ENCODE measurements at places on chromosomes 11 and 22.

- DNase-seq, result no peak
Measured at GRCh38 chr11:9745411-9746211, 81.7 kb downstream of the SWAP70 start.

DNA sequence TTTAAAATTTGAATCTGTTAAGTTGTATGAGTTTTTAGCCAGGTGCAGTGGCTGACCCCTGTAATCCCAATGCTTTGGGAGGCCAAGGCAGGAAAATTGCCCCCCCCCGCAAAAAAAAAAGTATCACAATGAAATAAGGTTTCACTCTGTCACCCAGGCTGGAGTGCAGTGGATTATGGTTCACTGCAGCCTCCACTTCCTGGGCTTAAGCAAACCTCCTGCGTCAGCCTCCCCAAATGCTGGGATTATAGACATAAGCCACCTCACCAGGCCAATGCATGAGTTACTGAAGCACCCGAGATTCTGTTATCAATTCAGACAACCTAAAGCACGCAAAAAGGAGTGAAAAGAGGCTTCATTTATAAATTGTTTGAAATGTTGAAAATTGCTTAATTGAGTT lies 2.4 kb upstream of the CHID1 start:
- DNase-seq, result no peak

GRCh38 chr11:44387825-44388224 lies 77.9 kb upstream of the ALX4 start:
- no peak for DNase-seq

GRCh38 chr22:36471341-36471821 lies 10.1 kb downstream of the TXN2 start:
- no peak for DNase-seq

GRCh38 chr22:35742342-35743100 lies 24.8 kb downstream of the APOL5 start:
- DNase-seq, result no peak

GRCh38 chr11:63032457-63032856 lies 16.8 kb upstream of the SLC22A8 start:
- DNase-seq, result no peak

GRCh38 chr22:32617271-32617670 lies 142.7 kb downstream of the FBXO7 start:
- no peak for DNase-seq

DNA sequence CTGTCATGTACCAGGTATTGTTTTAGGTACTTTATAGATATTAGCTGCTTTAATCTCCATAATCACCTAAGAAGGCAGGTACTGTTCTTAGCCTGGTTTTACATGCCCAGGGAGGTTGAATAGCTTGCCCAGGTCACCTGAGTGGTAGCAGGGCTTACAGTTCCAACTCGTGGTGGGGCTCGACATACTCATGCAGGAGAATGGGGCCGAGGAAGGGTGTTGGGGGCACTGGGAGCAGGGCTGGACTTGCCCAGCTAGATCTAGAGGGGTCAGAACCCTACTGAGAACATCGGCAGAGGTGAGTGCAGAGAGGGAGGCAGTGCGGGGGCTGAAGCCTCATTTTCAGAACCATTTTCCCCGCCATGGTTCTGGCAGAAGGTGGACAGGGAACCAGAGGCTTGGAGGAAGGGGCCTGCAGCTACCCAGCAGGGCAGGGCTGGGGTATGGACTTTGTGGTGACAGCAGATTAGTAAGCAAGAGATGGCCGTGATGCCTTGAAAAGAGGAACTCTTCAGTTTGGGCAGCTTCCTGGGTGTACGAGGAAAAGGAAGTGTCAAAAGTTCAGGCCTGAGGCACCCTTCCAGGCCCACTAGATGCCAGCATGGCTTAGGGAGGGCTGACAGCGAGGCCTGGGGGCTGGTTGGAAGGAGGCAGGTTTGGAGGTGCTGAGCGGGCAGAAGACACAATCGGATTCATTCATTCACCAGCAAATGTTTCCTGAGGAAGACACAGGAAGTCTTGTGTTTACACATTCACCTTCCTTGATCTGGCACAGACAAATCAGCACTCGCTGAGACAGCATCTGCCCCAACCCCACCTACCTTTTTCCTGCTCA lies 54.7 kb upstream of the LYVE1 start:
- DNase-seq, result no peak

- DNase-seq, result no peak
Measured at GRCh38 chr11:2088746-2089535, 50.2 kb downstream of the IGF2 start.

DNA sequence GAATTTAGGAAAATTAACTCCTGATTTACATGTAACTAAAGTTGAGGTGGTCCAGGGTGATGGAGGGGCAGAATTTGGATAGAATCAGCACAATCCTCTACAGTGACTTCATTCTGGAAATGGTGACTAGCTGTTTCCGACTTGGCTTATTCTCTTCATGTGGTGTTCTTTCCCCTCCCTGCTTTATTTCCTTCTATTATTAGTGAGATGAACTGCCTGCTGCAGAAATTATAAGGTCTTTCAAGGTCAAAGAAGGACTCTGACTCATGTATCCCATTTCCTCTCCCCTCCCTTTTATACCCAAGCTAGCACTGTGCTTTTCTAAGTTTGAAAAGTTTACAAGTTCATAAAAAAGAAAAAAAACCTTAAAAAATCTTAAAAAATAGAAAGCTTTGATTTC lies 12.2 kb upstream of the MRPL17 start:
- no peak for DNase-seq

- no peak for DNase-seq
Measured at GRCh38 chr11:13225038-13226001, 52.3 kb upstream of the BMAL1 start.

DNA sequence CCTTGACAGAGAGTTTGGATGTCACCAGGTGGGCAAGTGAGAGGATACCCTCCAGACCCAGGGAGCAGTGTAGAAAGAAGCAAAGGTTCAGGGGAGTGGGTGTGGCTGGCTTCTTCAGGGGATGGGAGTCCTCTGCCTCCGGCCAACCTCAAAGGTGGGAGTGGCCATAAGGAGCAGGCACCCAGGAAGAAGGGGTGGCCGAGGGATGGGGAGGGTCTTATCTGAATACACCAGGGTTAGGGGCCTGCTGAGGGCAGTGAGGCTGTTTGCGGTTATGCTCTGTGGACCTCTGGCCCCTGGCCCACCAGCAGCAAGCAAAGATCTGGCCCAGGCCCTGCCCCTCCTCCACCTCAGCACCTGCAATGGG lies 6.2 kb downstream of the NFAM1 start:
- no peak for DNase-seq

- DNase-seq, result no peak
Measured at GRCh38 chr11:12772324-12772723, 98.1 kb downstream of the TEAD1 start.

DNA sequence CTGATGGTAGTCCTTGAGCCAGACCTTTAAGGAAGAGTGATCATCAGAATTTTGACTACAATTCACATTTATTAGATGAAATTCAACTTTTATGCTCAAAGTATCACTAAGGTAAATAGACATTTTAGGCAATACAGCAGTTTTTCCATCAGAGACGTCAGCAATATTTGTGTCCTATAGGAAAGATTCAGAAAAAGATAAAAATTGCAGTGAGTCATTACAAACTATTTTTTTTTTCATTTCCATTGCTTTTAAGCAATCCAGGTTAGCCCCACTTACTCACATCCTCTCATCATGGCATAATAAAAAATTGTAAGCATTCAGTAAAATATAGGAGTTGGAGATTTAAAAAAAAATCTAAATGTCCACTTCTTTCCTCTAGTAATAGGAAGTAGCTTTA lies 46.9 kb downstream of the MSANTD4 start:
- no peak for DNase-seq

GRCh38 chr11:827897-828192 lies at the start of gene CRACR2B:
Gene CRACR2B, plus strand, starts transcription at chr11:827919. Its CDS starts 689 bp downstream, at chr11:828608.
- no peak for DNase-seq

DNA sequence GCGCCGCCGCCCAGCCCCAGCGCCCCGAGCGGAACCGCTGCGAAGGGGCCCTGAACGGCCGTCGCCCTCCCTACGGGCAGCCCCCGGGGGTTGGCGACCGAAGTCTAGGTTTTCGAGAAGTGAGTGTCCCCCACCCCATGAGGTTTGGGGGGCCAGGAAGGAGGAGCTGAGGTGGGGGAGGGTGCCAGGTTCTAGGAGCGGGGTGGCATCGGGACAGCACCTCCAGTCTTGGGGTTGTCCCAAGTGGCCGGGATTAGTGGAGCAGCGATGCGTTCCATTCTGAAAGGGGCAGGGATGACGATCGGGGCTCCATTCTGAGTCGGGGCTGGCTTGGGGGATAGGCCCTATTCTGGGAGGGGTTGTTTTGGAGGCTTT lies 408 bp downstream of the PPP2R5B start:
- DNase-seq, result peak; percentile 72

- no peak for DNase-seq
Measured at GRCh38 chr11:130246738-130247137, 68.0 kb downstream of the ZBTB44 start.

- no peak for DNase-seq
Measured at GRCh38 chr11:37710031-37710430, 1112.0 kb upstream of the RAG2 start.

- no peak for DNase-seq
Measured at GRCh38 chr11:130737041-130737830, 179.0 kb downstream of the SNX19 start.

Data from SK-N-SH (cell line).